Skeletal muscle tissue (tissue), 5 donors: ENCODE measurements at places on chromosomes 6 and 20. TPM values are rescaled to one million over a fixed set of nuclear protein-coding genes. Genes with fewer than 3 reads are reported as not detected.

Gene HTR1E
- not detected for total RNA-seq

Gene ZC3H12D
- total RNA-seq: 1.0 TPM

Gene MOXD1
- total RNA-seq: 1.0 TPM

Gene GJA1
- 67.3 TPM for total RNA-seq

Gene OR12D1
- total RNA-seq: not detected

Gene MLIP
- total RNA-seq: 27.7 TPM
